Common myeloid progenitor, CD34-positive (primary cell): ENCODE measurements at places on chromosomes 6 and 20.

- no peaks in the 10 kb centered on the region for H3K36me3 ChIP-seq
- H3K27me3 ChIP-seq: no peaks in the 10 kb centered on the region
- no peak overlapping the region for H3K4me3 ChIP-seq
- no peak for DNase-seq
These were observed 28.0 kb downstream of the PLAGL2 start for GRCh38 chr20:32179515-32179914.

- peaks cover 23% of the 10 kb centered on the region for H3K27me3 ChIP-seq
- H3K4me1 ChIP-seq: no peaks in the 10 kb centered on the region
- no peak within 1 kb of the TSS for H3K27ac ChIP-seq
- DNase-seq: peak; percentile 84
- H3K36me3 ChIP-seq: no peaks in the 10 kb centered on the region
- H3K4me3 ChIP-seq: peak within 1 kb of the TSS; percentile 65
These were observed at the start of gene SNPH for GRCh38 chr20:1266167-1266973. TSS of gene SNPH (plus strand) at chr20:1266294. CDS start at chr20:1296240, 29,946 bp downstream.

GRCh38 chr6:105607636-105608621 lies 205.0 kb upstream of the PREP start:
- no peak for DNase-seq
- H3K4me3 ChIP-seq: no peak overlapping the region
- H3K27me3 ChIP-seq: no peaks in the 10 kb centered on the region
- no peaks in the 10 kb centered on the region for H3K4me1 ChIP-seq
- no peaks in the 10 kb centered on the region for H3K36me3 ChIP-seq

GRCh38 chr6:23027281-23027680 lies 457.9 kb downstream of the HDGFL1 start:
- H3K27me3 ChIP-seq: no peaks in the 10 kb centered on the region
- DNase-seq: no peak
- peaks cover 3% of the 10 kb centered on the region for H3K4me1 ChIP-seq
- no peak overlapping the region for H3K4me3 ChIP-seq

- no peak for DNase-seq
- no peak overlapping the region for H3K4me3 ChIP-seq
- no peak overlapping the region for H3K27ac ChIP-seq
- peaks cover 11% of the 10 kb centered on the region for H3K4me1 ChIP-seq
These were observed 9.5 kb upstream of the NR2E1 start for GRCh38 chr6:108156180-108156937.

DNA sequence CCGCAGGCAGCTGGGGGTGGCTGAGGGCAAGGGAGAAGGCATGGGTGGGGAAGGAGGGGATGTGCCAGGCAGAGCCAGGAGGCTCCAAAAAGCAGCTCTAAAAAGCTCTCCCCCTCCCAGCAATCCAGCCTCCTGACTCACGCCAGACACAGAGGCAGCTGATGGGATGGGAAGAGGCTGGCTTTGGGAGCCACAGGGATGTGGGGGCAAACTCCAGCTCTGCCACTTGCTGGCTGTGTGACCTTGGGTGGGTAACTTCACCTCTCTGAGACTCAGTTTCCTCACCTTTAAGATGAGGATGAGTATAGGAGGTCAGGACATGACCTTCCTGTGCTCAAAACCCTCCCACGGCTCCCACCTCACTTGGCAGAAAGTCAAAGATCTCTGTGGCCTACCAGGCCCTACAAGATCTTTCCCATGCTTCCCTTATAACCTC lies 148.9 kb downstream of the CEBPB start:
- H3K27ac ChIP-seq: peak overlapping the region; percentile 75
- no peak overlapping the region for H3K4me3 ChIP-seq
- H3K4me1 ChIP-seq: peaks cover 45% of the 10 kb centered on the region

GRCh38 chr6:86016567-86016966 lies 373.9 kb upstream of the SYNCRIP start:
- no peaks in the 10 kb centered on the region for H3K36me3 ChIP-seq
- H3K27me3 ChIP-seq: no peaks in the 10 kb centered on the region
- DNase-seq: no peak
- H3K4me3 ChIP-seq: no peak overlapping the region

GRCh38 chr6:100166956-100167355 lies 172.9 kb upstream of the MCHR2 start:
- no peaks in the 10 kb centered on the region for H3K4me1 ChIP-seq
- peaks cover 21% of the 10 kb centered on the region for H3K27me3 ChIP-seq
- no peak overlapping the region for H3K27ac ChIP-seq
- H3K36me3 ChIP-seq: no peaks in the 10 kb centered on the region
- no peak overlapping the region for H3K4me3 ChIP-seq
- DNase-seq: no peak
